ENCODE measurements at places on chromosomes 3 and 15.

GRCh38 chr3:188673646-188674186, 498.1 kb upstream of the TPRG1 start:
- no peak for DNase-seq

DNA sequence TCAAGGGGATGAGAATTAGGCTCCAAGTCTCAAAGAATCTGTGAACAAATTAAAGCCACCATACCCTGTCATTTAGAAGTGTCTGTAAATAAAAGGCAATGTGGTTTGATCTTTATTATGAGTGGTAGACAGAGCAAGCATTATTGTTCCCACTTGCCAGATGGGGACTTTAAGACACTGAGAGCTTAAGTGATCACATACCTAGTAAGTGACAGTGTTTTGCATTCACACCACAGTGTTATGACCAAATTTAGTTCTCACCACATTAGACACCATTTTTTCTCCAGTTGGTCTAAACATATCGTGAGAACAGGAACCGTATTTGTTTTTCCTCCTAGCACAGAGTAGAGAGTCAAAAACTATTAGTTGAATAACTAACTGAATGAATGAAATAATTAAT, 13.2 kb upstream of the ZBED2 start:
- no peak for DNase-seq

- no peak for DNase-seq
These were observed 122.9 kb downstream of the DLG1 start for GRCh38 chr3:197175503-197175902.

DNA sequence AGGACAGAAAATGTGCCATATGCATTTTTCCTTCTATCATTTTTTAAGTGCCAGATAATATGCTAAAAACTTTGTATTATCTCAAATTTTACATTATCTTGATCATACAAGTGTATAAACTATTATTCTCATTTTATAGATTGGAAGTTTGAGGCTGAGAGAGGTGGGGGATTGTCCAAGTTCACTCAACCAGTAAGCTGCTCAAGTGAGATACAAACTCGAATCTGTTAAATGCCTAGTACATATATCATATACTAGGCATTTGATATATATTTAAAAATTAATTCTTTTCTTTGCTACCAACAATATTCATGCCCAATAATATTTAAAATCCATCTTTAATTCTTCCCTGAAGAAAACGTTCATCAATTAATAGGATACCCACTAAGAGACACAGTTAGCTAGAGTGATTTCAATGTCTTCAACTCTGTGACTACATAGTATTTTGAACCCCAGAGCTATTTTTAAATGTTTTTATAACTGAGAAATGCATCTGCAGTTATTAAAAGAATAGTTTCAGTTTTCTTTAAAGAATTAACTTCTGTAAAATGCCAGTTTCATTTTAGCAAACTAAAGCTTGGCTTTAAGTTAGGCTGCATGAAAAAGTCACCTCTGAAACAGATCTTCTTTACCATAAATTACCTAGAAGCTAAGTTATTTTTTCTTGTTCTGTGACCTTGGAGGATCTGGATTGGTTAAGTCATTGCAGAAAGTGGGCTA, 40.4 kb downstream of the IQCB1 start:
- no peak for DNase-seq

GRCh38 chr15:40115670-40116093, 7.0 kb upstream of the BMF start:
- no peak for DNase-seq

GRCh38 chr15:100653608-100654007, 51.2 kb downstream of the ASB7 start:
- DNase-seq: no peak

DNA sequence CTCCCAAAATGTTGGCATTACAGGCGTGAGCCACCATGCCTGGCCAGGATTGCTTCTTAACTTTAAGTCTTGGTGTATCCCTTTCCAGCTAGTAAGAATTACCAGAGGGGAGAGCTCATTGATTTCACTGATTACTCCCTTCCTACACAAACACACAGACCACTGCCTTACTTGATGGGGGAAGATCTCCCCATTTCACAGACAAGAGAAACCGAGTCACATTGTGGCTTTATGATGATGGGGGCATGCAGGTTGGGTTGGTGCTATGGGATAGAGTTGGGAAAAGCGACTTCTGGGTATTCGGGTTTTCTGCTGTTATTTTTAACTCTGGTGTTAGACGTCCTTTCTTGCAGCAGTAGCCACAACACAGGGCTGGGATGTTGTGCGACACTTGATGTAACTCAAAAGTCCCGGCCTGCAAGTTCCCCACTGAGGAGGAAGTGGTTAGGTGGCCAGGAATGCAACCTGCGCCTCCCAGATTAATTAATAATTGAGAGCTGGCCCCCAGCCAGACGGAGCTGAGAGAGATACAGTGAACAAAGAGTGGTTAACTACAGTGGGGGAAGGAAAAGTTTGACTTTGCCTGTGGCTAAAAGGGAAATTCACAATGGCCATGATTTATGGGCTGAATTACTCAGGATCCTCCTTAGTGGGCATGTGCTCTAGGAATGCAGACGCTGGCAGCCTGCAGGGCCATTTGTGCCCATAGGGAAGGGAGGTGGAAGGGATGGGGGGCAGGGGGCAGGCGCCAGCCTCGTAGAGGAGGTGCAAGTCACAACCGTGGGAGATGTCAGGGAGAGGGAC, 63.6 kb downstream of the SMAD6 start:
- no peak for DNase-seq

DNA sequence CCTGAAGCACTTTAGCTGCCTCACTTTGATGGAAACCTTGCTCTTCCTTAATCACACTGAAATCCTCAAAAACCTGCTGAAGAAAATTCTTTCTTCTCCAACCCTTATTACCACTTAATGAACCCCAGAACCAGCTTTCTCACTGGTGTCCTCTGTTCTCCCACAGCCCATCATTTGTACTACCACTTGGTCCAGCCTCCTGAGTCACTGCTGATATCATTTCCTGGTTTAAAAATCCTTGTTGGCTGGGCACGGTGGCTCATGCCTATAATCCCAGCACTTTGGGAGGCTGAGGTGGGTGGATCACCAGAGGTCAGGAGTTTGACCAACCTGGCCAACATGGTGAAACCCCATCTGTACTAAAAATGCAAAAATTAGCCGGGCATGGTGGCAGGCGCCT, 418.6 kb upstream of the KCNMB2 start:
- no peak for DNase-seq

- no peak for DNase-seq
These were observed 5.5 kb upstream of the SPG11 start for GRCh38 chr15:44668921-44669320.

GRCh38 chr15:63345391-63345752, 36.3 kb downstream of the CA12 start:
- no peak for DNase-seq

DNA sequence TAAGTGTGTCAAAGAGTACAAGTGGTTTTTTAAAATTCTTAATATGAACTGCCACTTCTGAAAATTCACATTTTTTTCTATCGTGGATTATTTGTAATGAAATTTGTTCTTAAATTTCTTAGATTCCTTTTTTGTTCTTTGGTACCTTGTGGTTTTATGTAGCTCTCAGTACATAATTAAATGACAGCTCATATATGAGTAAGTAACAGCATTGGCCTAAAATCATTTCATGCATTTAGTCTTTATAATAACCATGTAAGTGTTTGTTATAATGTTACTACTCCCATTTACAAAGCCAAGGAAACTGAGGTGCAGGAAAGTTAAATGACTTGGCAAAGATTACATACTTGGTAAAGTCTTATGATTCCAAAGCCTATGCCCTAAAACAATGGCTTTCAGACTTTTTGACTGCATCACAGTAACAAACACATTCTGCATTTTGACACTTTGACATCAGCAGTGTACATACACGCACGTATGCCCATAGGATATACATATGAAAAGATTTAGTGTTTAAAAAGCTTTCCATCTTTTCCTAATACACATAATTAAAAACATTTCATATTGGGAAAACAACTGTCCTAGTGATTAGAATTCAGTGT, 14.9 kb downstream of the SPRED1 start:
- no peak for DNase-seq

DNA sequence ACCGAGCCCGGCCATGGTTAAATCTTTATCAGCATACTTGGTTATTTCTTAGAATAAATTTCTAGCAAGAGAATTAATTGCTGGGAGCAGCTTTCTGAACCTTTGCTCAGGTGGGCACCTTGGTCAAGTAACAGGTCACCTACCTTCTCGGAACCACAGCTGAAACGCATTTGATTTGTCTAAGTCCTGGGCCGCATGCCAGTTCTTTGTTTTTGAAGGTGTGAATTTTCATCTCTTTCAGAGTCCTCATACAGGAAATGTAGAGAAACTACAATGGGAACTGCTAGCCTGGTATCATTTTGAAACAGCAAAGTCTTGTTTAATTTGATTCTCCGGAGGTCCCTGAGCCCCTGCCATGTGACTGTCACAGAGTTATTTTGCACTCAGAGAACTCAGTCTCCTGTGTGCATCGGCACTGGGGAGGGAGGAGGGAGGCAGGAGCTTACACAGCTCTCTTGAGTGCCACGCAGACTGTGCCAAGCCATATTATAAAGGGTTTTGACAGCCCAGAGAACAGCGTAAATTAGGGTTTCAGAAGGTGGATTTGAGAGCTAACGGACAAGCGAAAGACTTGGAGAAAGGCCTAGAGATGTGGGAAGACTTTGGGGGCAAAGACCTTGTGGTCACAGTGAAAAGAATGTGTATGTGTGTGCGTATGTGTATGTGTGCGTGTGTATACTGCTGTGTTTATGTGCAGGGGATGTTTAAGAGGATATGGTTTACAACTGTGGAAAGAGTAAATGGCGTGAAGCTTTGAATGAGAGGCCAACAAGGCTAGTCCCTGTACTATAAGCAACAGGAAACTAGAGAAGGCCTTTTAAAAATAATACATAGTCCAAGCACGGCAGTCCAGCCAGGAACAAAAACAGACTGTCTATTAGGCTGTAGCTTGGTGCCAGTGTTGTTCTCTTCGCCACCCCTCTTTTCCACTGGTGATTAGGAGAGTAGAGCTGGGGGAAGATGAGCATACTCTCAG, 61.8 kb upstream of the ATP13A3 start:
- DNase-seq: no peak

DNA sequence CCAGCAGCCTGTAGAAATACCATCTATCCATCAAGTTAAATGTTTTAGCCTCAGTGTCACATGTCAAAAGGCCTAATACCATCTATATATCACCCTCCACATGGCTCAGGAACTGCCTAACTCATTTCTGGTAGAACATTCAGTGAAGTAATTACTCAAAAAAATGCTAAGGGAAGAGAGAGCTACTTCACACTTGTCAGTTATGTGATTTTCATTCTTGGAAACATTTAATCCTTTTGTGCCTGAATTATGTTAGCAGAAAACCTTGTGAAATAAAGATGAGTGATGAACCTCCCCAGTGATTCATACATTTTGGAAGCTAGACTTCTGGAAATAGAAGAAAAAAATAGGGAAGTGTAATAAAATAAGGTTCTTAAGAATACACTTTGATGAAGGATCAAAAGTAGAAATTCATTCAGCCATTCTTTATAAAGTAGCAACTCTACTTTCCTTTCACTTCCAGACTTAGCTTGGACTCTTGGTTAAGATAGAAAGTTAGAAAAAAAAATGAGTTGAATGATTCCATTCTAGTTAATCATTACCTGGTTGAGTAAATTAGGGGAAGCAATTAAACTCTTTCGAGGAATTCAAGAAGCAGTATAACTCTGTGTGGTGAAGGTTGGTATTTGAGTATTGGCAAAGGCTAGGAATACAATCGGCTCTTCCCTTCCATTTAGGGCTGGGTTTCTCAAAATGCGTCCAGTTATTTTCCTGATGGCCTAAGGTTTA, 3.6 kb downstream of the OTOL1 start:
- DNase-seq: no peak

DNA sequence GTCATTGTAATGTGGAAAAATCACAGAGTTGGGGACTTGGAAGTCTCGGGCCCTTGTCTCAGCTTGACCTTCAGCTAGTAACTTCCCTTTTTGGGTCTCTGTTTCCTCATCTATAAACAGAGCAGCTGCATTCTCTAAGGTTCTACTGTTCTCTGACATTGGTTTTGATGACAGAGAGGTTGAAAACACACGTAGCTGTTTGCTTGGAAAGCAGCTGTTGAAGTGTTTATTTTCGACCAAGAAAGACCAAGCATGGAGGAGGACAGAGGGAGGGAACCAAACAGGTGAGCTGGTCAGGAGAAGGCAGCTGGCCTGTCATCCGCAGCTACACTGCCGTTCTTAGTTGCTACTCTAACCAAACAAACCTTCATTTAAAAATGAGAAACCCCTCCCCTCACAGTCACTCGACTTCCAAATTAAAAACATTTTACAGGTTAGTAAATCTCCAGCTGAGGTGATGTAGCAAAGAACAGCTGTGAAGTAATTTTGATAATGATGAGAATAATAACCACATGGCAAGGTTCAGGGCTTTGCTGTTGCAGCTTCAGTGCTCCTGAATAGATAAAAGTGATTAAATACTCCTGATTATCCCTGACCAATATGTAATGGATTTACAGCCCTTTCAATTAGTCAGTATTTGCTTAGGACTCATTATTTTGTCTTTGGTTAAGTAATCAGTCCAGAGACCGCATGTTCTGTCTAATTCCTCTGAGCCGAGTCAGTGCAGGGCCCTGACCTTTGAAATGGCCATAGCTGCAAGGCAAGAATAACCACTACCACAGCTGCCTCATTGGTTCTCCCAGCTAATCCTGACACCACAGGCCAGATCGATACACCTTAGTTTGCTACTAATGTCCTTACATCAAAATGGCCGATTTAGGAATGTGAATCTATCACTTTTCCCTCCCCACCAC, 65.3 kb downstream of the MEIS2 start:
- DNase-seq: no peak

- no peak for DNase-seq
These were observed 57.3 kb downstream of the CEP63 start for GRCh38 chr3:134543113-134543512.

GRCh38 chr15:79283252-79284048, 928 bp downstream of the ANKRD34C start:
- DNase-seq: peak; percentile 43

GRCh38 chr15:57969355-57969754, 96.2 kb downstream of the ALDH1A2 start:
- no peak for DNase-seq

DNA sequence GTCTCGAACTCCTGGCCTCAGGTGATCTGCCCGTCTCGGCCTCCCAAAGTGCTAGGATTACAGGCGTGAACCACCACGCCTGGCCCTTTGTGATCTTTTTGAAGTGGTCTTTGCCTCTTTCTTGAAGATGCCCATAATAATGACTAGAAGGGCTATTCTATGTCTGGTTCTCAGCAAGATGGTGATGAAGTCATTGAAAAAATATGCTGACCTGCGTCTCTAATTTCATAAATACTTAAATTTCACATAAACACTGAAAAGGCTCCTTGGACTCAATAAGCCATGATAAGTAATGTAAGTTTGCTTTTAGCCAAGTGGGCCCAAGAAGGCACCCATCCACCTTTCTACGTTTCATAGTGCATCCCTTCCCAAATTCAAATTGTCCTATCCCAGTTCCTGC, 775 bp upstream of the MAPK6 start:
- no peak for DNase-seq

- DNase-seq: no peak
These were observed 19.6 kb downstream of the DUOX2 start for GRCh38 chr15:45094358-45094730.
